ENCODE measurements at places on chromosomes 1 and 21.

DNA sequence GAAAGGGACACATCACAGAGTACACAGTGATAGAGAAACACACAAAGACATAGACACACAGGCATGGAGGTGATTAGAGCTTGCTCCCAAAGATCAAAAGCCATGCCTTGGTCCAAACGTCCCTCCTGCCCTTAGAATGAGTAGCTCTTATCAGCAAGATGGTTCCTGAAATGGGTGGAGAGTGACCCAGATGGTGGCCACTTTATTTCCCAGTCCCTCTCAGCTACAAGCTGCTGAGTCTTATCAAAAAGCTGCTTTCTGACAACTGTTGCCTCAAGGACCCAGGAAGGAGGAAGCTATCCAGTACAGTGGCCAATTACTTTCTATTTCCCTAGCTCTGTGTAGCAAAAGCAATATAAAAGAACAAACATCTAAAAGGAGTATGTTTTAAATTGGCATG lies 7.7 kb upstream of the CLCA1 start:
- no peak for DNase-seq

- DNase-seq = no peak
These were observed 54.1 kb upstream of the MUTYH start for GRCh38 chr1:45394342-45394741.

- no peak for DNase-seq
These were observed 13.4 kb upstream of the KRTAP7-1 start for GRCh38 chr21:30842990-30843389.

- DNase-seq = peak; percentile 85
These were observed 36.4 kb downstream of the RXRG start for GRCh38 chr1:165408518-165408917.
